Frontal cortex (tissue), 4 donors: ENCODE measurements at places on chromosomes 4 and X.

GRCh38 chr4:3475041-3475712 is 12.1 kb downstream of the DOK7 start:
- no peak for DNase-seq

GRCh38 chr4:144861471-144861870 is 215.5 kb downstream of the HHIP start:
- DNase-seq, result no peak

DNA sequence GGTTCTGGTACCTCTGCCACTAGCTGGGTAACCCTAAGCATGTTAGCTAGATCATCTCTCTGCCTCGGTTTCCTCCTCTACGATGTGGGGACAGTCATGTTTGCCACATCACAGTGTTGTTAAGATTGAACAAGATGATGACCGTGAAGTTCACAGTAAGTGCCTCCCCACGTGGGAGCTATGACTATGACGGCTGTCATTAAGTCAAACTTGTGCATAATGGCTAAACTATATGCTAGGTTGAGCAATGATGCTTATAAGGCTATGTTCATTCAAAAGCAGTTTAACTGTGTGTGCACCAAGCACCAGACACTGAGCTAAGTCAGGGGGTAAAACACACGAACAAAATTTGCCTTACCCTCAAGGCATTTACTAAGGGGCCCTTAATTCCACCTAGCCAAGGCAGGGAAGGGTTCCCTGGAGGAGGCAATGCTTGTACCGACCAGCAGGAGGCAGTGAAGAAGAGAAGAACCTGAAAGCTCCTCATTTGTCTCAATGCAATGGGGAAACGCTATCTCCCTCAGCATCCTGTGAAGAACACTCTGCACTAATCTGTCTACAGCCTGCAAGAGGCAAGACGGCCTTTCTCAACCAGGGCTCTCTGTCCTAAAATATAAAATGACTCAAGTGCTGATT is 52.9 kb downstream of the MAP7D2 start:
- DNase-seq, result no peak

DNA sequence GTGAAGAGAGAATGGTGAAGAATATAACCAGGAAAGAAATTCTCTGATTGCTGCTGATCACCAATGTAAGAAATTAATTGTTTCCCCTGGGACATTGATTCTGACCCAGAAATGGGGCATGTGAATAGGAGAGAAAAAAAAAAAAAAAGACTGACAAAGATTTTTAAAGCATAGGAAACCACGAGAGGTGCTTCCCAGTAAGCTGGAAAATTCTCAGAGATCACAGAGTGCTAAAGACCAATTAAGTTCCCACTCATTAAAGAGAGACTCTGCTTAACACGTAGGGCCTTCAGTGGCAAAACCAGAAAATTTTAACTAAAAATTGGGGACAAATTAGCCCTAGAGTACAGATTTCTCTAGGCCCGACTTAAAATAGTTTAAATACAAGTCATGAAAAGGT is 604.4 kb downstream of the ARAP2 start:
- DNase-seq, result no peak

GRCh38 chr4:157564771-157565170 is 344.2 kb downstream of the GRIA2 start:
- DNase-seq, result no peak

DNA sequence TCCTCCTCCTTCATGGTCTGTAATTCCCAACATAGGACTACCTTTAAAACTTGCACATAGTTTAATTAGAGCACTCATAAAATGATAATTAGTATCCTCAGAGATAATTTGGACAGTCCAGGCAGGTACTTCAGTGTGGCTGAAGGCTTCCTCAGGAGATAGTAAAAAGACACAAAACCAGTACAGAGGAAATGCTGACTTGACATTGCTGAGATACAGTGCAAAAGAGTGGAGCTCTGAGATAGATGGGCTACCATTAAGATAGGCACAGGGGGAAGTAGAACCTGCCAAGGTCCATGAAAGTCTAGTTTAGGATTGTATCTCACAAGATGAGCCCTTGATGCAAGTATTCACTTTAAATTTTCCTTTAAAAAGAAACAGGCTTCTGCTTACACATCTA is 91.0 kb downstream of the USP9X start:
- DNase-seq, result no peak

DNA sequence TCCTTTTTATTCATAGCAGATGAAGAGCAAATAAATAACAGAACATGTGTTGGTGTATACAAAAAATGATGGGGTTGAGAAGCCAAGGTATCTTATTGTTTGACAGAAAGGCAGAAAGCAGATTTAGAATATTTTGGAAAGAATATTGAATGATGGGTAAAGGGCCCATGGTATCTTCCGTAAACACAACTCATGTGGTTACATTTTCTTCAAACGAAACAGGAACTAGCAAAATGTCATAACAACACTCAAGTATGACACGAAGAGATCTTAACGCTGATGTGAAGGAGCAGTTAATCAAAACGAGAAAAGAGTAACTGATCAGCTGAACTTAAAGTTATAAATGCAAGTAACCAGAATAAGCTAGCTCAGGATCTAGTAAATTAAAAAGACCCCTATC is 195.7 kb upstream of the GK2 start:
- no peak for DNase-seq

DNA sequence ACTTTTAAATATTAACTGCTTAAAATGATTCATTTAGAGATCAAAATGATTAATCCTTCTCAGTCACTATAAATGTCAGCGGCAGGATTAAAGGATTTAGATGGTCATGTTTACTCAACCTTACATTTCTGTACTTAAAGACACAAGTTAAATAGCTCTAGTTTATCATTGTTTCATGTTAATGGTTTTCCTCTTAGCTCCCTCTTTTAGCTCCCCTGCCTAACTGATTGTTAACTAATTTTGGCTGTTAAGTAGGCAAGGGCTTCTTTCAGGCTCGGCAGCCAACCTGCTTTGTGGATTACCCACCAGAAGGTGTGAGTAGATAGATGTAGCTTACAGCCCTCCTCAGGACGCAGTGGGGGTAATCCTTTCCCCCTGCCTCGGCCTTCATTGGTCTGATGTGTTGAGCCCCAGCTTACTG is 96.0 kb downstream of the TENM3 start:
- no peak for DNase-seq

DNA sequence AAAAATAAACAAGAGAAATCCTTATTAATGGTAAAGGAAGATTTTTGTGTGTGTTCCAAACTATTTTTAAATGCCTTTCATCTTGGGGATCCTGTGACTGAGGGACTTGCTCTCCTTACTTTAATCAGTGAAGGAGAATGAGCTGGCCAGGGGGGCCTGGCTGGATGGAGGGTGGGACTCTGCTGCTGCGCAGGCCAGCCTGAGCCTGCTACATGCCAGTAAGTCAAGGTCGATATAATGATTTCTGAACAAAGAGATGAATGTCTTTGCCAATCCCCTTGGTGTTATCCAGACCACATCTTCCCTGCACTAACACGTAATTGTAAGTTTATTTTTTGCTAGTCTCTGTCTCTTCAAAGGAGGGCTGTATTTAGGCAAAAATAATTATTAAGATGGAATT is 1679.2 kb upstream of the TENM3 start:
- no peak for DNase-seq

DNA sequence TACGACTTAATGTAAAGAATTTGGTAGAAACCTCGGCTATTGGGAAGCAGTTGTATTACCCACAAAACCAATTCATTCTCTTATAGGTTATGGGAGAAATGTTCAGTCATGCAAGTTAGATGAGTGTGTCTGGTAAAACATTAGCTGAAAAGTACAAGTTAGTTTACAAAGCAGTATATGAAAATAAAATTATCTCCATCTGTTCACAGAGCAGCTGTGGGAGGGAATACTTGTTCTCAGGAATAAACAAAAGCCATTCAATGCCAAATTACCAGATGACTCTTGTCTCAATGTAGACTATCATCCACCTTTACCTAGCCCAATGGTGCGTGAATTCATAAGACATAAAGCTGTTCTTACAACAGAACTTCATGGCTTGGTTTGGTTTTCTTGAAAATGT is 28.6 kb downstream of the STAP1 start:
- DNase-seq, result no peak

- no peak for DNase-seq
Observed at GRCh38 chr4:37737466-37737865, 51.3 kb upstream of the RELL1 start.

- DNase-seq, result no peak
Observed at GRCh38 chr4:78414116-78414515, 137.5 kb upstream of the ANXA3 start.

DNA sequence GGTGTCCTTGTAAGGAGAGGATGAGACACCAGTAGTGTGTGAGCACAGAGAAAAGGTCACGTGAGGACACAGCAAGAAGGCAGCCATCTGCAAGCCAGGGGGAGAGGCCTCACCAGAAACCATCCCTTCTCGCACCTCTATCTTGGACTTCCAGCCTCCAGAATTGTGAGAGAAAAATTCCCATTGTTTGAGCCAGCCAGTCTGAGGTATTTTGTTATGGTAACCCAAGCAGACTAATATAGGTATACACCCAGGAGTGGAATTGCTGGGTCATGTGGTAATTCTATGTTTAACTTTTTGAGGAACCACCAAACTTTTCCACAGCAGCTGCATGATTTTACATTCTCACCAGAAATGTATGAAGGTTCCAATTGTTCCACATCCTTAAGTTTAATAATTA is 25.6 kb downstream of the ZDHHC9 start:
- DNase-seq, result no peak

DNA sequence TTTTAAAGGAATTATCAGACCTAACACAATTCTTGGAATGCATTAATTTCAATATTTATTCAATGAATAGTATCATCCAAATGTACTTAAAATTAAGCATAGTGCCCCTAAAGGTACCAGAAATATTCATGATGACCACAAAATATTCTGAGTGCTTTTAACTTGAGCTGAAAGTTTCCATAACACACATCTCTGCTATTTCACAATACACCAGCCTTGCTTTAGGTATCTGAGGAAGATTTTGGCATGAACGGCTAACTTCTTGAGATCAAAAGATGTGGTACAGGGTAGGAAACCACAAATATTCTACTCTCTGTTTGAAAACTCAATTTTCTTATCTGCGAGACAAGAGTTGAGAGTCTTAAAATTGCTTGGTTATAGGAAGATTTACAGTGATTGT is 538.3 kb upstream of the PCDH7 start:
- no peak for DNase-seq

DNA sequence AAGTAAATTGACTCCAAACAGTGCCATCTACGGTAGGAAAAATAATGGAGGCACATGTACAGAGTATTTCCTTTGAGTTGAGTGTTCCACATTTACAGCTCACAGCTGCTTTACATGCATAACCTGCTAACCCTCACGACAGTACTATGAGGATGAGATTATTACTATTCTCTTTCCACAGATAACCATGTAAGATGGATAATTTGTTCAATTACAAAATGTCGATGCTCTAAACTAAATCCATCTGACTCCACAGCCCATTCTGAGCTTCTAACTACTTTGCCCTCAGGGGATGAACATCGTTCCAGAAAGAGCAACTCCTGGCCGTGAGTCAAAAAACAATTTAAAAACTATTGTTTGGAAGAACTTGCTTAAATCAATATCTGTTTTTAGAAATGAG is 330.4 kb upstream of the NWD2 start:
- DNase-seq, result no peak
